ENCODE measurements at places on chromosomes 4 and X.
A peak's percentile ranks its signal among the peaks of the same experiment; 100 is the strongest.

GRCh38 chrX:74015379-74016019 is 288.5 kb upstream of the ZCCHC13 start:
- peak; percentile 63 for DNase-seq

DNA sequence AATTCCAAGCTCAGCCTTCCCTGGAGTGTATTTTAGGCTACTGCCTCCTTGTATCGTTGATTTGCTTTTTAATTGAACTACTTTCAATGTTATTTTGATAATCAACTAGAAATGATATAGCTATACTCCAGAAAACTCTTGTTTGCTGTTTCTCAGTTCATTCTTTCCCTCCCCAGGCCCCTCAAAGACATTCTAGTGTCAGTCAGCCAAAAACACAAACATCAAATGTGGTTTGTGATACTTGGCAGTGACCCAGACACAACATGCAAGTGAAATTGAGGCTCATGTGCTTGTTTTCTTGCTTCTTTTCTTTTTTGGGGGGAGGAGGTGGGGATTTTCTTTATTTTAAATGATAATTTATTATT is 7.6 kb downstream of the FAT4 start:
- DNase-seq = no peak

- DNase-seq = no peak
These were observed 72.5 kb downstream of the FAT1 start for GRCh38 chr4:186651181-186651603.

GRCh38 chr4:104989371-104989770 is 157.3 kb upstream of the TET2 start:
- no peak for DNase-seq

DNA sequence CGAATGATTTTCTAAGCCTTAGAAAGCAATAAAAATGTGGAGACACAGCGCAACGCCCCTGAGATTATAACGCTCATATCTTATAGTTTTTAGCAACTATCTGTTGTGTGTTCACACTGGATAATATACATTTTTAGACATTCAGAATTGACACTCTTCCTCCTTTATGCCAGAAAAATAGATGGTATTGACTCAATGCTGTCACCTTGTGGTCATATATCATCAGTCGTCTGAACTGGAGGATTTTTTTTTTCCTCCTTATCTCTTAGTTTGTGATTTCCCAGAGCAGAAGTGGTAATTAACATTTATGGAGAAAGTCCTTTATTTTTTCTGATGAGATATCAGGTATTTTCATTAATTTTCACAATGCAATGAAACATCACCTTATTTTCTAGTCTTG is 759.6 kb downstream of the RAB28 start:
- DNase-seq = peak; percentile 33

GRCh38 chrX:69021141-69021960 is 143.9 kb downstream of the PJA1 start:
- DNase-seq = no peak

DNA sequence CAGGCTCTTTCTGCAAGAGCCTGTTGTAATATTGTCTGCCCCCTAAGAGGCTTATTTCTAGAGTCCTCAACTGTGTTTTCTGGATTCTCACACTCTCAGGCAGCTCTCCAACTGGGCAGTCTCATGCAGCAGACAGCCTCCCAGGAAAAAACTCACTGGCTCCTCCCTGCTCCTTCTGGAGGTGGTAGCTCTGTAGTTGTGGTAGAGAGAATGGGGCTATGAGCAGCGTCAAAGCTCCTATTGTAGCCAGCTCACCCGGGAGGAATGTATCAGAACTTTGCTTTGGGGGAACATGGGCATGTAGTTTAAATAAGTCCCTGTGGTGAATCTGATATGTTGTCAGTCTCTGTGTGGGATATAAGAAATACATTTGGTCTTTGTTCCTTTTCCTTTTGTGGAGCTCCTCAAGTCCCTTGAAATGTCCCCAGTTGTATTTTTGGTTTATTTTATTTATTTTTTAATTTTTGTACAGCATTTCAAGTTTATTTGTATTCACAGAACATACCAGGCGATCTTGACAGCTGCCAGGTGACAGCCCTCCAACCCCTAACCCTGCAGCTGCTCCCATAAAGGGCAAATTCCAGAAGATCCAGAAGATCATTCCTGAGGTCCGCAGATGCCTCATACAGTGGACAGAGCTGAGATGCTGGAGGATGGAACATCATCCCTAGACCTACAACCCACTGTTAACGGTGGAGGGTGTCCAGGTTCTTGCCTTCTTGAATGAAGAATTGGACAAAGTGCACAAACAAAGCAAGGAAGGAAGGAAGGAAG is 45.7 kb downstream of the TRIM61 start:
- DNase-seq = no peak

GRCh38 chrX:69280933-69281332 is 115.7 kb upstream of the PJA1 start:
- peak; percentile 82 for DNase-seq

GRCh38 chrX:22674932-22675331 is 324.8 kb upstream of the DDX53 start:
- no peak for DNase-seq

DNA sequence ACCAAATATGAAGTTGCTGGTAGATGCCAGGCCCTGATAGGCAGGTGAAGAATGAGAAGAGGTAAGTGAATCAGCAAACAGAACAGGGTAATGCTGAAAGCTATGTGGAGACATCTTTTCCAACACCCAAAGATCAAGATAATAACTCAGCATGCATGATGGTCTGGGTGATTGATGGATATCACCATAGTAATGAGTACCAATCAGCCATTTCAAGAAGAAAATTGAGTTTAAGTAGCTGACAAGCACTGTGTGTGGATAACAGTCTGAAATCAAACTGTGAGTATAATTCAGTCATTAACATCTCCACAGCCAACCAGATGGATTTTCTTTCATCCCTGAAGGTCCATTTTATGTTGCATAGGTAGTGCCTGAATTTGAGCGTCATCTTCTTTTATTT is 289.6 kb upstream of the SMIM31 start:
- no peak for DNase-seq

DNA sequence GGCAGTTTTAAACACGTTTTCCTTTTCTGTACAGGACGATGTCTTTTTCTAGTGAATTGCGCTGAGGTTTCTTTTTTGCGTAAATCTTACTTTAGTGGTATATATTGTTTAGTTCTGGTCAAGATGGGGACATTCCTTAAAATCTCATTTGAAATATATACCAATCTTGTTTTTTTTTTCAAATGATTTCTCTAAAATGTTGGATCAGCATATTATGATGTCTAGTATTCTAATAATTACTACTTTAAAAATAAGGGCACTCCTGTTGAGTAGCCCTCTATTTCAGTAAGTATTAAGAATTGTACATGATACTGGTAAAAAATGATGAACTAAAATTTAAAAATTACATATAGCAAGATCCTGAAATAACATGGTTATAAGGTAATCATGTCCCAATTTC is 224.1 kb upstream of the ARHGAP24 start:
- no peak for DNase-seq

DNA sequence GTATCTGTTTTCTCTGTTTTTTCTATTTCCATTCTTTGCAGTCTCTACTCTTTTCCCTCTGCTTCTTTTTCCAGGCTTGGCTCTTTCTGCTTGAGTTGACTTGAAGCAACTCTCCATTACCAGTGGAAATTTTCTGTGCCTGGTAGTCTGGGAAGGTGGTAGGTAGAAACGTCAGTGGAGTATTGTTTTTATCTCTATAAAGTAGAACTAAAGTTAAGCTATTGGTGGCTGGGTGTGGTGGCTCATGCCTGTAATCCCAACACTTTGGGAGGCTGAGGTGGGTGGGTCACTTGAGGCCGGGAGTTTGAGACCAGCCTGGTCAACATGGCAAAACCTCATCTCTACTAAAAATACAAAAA is 438.1 kb upstream of the AR start:
- no peak for DNase-seq

- no peak for DNase-seq
These were observed 20.9 kb upstream of the USP27X start for GRCh38 chrX:49858341-49858740.

DNA sequence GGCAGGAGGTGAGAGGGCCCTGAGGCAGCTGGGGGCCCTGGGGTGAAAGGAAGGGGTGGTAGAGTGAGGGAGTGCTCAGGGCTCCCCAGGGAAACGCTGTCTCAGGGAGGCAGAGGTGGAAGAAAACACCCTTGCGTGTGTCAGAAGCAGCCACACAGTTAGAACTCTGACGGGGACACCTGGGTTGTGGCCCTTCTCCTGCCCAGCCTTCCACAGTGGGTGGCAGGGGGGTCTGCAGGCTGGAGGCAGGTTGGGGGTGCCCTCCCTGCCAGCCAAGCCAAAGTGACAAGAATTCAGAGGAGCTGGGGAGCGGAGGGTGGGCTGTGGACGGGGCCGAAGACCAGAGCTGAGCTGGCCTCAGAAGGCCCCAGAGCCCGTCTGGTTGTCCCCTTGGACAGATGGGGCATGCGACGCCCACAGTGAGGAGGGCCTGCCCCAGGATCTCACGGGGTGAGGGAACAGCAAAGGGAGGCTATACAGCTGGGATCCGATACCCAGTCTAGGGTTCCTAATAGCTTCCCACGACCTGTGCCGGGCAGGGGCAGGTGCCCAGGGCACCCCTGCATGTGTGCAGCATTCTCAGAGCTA is 105.2 kb upstream of the ADRA2C start:
- DNase-seq = no peak

DNA sequence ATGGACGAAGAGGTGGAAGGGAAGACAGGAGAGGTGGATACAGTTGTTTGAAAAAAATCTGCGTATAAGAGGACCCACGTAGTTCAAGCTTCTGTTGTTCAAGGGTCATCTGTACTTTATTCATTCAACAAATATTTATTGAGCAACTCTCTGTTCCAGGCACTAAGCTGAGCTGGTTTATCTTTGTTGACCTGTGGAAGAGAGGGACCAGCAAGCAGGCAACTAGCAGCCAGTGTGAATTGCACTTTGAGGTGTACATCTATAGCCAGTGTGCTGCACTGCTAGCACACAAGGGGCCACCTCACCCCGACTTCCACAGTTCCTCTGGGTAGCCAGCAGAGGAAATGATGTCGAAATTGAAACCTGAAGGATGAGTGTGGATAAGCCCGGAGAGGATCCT is 191.4 kb downstream of the SOWAHB start:
- no peak for DNase-seq

GRCh38 chrX:51257490-51257889 is 75.1 kb upstream of the NUDT10 start:
- no peak for DNase-seq

GRCh38 chr4:26192899-26193869 is 127.6 kb upstream of the RBPJ start:
- DNase-seq = no peak

GRCh38 chr4:56659946-56660345 is 21.1 kb downstream of the HOPX start:
- DNase-seq = no peak

DNA sequence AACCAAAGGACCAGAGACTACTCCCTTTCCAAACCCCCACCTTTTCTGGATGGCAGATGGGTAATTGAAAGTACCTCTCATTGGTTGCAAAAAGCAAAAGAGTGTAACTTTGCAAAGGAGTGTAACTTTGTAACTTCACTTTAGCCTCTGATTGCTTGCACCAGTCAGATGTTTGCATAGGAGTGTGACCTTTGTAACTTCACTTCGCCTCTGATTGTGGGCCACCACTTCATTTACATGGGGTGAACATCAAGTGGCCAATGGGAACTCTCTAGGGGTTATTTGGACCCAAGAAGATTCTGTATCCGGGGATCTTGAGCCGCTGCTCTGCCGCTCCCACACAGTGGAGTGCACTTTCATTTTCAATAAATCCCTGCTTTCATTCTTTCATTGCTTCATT is 9.9 kb upstream of the SLC25A43 start:
- DNase-seq = no peak

GRCh38 chr4:21733894-21734630 is 214.5 kb downstream of the KCNIP4 start:
- no peak for DNase-seq

DNA sequence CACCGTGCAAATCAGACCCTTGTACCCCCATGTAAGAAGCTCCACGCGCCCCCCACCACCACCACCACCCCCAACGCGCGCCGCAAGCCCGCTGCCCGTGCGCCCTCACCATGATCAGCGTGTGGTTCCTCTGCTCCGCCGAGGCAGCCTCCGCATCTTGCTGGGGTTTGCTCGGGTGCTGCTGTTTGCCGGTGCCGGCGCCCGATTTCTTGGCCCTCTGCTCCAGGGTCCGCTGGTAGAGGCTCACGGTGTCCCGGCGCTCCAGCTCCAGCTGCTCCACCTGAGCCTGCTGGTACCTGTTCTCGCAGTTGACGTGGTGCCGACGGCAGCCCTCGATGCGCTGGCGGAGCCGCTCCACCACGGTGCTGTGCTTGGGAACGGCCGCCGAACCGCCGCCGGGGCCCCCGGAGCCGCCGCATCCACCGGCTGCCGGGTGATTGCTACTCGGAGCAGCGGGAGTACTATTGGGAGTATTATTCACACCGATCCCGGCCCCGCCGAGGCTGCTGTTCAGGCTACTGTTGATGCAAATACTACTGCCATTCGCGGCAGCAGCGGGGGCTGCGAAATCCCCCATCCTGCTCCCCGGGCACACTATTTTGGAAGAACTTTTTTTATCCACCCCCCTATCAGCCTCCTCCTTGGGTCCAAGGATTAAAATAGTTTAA is 1.1 kb downstream of the MAML3 start:
- peak; percentile 54 for DNase-seq

GRCh38 chr4:138510053-138510452 is 267.9 kb upstream of the SLC7A11 start:
- no peak for DNase-seq

DNA sequence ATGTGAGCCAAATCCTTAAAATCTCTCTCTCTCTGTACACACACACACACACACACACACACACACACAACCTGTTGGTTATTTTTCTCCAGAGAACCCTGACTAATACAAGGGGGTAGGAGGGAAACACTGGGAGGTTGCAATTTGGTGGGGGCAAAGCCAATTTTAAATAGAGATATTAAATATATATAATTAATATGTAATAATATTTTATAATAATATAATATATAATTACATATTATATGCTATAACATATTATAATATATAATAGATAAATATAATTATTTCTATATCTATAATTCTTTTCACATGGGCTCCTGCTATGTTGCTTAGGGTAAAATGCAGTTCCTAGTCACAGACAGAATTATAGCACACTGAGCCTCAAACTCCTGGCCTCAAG is 1354.2 kb downstream of the FSTL5 start:
- no peak for DNase-seq

- DNase-seq = no peak
These were observed 37.0 kb downstream of the NAP1L5 start for GRCh38 chr4:88660446-88661294.

DNA sequence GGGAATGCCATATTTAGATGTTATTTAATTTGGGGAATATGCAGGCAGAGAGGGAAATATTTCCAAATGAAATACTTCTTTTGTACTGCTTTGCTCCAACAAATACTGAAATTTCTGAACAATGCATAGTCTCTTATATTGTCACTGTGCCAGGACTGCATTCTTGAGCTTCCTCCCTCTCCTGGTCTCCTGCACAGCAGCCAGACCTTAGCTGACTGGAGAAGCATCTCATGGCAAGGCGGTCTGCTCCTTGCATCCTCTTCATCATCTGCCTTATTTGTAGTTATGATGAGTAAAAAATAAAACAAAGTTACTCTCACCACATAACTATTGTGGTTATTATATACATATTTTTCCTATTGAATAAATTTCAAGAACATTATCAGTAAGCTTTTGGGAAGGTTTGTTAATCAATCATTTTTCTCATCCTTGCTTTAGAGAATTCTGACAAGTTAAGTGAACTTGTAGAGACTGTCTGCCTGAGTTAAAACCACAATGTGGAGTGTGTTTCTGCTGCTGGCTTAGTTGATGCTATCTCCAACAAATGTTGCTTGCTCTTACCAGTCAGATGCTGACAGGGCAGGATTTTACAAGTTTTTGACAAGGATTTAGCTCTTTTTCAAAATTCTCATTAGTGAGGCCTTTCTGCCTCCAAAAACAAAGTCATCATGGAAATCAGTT is 153.6 kb downstream of the SOWAHB start:
- no peak for DNase-seq

- no peak for DNase-seq
These were observed 136.6 kb downstream of the FBXW7 start for GRCh38 chr4:152399246-152399645.
